ENCODE measurements at places on chromosomes 13 and 19.
A peak's percentile ranks its signal among the peaks of the same experiment; 100 is the strongest.

GRCh38 chr19:42528354-42529247, at the start of gene CEACAM1:
Gene CEACAM1, minus strand, starts transcription at chr19:42528481. Its CDS starts 107 bp downstream, at chr19:42528374.
- DNase-seq: peak; percentile 92

DNA sequence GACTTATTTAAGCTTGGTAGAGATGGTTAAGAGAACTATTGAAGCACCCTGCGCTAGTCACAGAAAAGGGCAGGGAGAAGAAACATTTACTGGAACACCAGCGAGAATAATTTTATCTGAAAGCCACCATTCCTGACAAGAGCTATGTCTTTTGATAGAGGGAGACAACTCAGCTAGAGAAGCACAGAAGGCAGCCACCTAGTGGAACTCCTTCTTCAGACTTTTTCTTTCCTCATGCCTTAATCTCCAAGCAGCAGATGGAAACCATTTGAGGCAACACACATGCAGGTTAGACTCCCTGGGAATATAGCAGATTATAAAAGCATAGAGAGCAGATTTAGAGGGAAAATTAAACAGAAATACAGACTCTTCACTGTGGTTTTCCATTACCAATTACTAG, 813.4 kb downstream of the SLITRK6 start:
- no peak for DNase-seq

- no peak for DNase-seq
Observed at GRCh38 chr13:79128158-79128557, 277.9 kb downstream of the RBM26 start.

- DNase-seq: no peak
Observed at GRCh38 chr19:11227195-11227886, 12.1 kb upstream of the ANGPTL8 start.

- DNase-seq: peak; percentile 80
Observed at GRCh38 chr13:112928972-112929782, 39.8 kb upstream of the MCF2L start.

- DNase-seq: no peak
Observed at GRCh38 chr13:51148952-51149573, 38.0 kb upstream of the C13orf42 start.

GRCh38 chr19:30492586-30493270, 120.5 kb downstream of the ZNF536 start:
- no peak for DNase-seq

DNA sequence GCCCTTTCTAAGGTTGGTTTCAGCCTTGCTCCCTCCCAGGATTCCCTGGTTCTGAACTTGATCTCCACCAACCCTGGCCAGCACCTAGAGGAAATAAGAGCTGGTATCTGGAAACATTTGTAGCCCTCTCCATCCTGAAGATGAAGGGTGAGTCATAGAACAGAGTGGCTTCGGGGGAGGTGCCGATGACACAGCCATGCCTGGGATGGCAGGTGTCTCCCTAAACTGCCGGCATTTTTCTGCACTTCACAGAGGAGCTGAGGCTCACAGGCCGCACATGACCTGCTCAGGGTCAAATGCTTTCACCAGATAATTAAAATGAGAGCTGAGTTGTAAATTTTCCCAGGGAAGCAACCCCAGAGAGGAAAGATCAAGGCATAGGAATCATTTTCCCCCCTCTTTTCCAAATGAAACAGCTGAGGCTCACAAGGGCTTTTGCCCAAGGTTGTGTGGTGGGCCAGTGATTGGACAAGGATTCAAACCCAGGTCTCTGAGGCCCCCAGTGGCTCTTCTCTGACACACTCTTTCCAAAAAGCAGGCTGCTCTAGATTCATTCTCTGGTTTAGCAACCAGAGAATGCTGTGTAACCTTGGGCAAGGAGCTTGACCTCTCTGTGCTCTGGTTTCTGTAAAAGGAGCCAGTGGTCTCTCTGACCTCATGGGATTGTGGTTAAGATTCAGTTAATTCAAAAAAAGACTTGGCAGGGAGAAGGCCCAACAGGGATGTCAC, 1.2 kb upstream of the SLC25A42 start:
- DNase-seq: no peak

GRCh38 chr13:48411147-48411794, 1.6 kb downstream of the LPAR6 start:
- DNase-seq: no peak
